ENCODE measurements at places on chromosomes 12 and 14.

- no peak for DNase-seq
Measured at GRCh38 chr14:101556566-101557320, 4.6 kb upstream of the DIO3 start.

DNA sequence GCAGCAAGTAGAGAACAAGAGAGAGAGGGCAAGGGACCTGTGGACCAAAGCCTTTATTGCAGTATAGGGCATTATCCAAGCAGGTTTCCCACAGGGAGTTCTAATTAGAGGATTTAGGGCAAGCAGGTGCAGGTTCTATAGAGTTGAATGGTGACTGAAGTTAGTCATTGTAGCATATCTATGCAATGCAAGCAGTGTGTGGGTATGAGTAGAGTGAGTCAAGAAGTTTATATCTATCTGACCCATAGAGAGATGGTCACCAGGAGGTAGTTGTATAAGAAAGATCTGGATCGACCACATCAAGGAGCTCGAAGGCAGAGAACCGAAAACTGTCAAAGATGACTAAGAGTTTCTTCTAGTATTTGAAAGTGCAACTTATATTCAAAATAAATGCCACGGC, 167.3 kb downstream of the PLCZ1 start:
- DNase-seq: no peak

- no peak for DNase-seq
Measured at GRCh38 chr12:101221301-101221700, 11.3 kb upstream of the SLC5A8 start.

GRCh38 chr12:41709463-41710285, 435.0 kb downstream of the GXYLT1 start:
- DNase-seq: no peak

GRCh38 chr12:21695986-21696385, 38.3 kb upstream of the LDHB start:
- DNase-seq: no peak
